ENCODE measurements at places on chromosomes 6 and 20.

DNA sequence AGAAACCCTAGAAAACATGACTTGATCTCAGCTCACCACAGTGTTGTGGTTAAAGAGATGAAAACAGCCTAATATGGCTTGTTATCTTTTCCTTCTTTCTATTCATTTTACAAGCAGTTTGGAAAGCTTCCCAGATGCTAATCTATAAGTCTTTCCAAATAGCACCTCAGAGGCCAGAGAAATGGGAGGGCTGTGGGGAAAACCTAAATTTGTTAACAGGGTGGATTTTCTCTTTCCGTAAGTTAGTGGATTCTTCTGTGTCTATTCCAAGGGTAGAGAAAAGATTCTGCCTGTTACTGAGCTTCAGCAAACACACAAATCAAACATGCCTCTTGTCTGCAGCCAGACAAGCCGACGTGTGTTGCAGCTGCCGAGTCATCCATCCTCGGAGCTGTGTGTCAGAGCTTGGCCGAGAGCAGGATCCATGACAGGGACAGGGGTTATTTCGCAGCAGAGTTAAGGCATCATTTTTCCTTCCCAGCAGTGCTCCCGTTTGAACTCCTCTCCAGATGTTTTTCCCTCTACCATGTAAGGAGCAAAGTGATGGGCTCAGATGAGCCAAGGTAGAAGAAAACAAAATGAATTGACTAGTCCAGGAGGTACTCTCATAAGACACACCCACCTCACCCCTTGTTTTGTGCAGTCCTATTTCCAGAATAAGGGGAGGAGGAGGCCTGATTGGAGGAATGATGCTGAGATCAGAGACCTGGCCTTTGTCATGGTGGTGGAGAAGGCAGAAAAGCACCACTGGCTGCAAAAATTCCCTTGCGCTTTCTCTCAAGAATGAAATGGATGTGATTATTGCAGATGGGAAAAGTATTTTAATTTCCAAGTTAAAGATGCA is 560.0 kb downstream of the C6orf118 start:
- DNase-seq: peak; percentile 40

DNA sequence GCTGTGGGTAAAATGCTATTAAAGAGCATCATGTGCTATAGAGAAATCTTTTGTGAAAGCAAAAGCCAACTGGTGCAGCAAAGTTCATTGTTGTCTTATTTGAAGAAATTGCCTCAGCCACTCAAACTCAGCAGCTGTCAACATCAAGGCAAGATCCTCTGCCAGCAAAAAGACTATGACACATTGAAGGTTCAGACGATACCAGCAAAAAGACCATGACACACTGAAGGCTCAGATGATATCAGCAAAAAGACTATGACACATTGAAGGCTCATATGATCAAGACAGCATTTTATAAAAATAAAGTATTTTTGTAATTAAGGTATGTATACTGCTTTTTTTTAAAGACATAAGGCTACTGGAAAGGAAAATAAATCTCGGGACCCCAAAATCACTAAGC is 118.4 kb upstream of the RUNX2 start:
- peak; percentile 9 for DNase-seq

DNA sequence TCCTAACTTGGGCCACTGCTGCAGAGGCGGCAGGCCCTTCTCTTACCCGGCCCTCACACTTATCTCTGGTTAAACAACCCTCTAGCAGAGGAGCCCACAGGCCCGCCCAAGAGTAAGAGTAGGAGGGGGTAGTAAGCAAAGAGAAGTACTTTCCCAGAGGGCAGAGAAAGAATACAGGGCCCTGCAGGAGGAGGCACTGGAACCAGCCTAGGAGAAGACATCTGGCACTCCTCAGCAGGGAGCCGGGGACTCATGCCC is 10.1 kb downstream of the MTCH1 start:
- DNase-seq: no peak

GRCh38 chr6:24968783-24969182 is 33.0 kb upstream of the RIPOR2 start:
- DNase-seq: no peak

- peak; percentile 47 for DNase-seq
Measured at GRCh38 chr6:154370545-154370944, 13.9 kb upstream of the IPCEF1 start.

- no peak for DNase-seq
Measured at GRCh38 chr20:5000263-5001173, 792 bp downstream of the SLC23A2 start.

DNA sequence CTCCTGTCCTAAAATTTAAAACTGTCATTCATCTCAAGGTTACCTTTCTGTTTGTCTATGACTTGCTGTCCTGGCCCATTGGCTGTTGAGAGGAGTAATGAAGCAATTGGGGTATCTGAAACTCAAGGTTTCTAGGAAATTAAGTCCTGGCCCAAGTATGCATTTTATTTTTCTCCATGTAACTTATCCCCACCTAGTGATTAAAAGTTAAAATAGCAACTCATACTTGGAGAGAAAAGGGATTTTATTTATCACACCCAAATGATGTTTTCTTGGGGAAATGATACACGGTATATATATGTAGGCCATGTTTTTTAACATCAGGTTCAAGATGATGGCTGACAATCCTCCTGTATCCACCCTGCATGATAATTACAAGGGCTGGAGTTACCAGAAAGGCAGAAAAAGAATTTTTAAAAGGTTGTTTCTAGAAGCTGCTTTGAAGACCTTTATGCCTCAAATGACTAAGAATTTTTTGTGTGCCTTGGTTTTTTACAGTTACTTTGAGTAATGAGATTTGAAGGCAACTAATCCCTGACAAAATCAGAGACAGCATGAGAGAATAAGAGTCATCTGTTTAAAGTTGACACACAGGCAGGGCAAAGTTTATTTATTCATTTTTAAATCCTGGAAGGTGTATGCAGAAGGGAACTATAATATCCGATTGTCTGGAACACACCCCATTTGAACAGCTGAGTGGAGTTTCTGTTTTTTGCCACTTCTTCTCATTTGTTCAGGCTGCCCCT is 28.9 kb upstream of the C6orf58 start:
- DNase-seq: peak; percentile 14

DNA sequence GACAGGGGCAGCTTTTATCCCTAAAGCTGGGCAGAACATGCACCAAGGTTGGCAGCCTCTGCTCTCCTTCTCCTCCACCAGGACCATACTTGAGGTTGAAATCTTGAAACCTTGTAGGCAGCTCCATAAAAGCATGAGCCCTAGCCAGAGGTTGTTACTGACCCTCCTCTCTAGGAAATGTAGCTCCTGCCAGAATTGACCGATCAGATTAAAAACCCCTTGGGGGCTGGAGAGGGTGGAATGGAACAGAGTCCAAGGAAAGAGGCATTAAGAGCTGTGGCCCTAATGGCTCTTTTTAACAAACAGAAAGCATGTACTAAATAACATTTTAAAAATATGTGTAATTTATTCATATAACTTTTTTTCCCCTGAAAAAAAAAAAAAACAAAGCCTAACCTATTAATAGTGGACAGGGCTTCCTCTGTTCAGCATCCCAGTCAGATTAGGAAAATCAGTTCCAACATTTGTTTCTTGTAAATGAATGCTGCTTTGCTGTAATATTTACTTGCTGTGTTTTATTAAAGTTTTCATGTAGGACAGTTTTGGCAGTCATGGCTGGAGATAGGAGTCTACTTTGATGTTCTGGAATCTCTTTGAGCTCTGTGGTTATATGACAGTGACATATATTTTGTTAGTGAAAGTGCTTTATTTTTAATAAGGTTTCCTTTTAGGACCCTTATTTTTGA is 41.3 kb downstream of the MTHFD1L start:
- DNase-seq: no peak

DNA sequence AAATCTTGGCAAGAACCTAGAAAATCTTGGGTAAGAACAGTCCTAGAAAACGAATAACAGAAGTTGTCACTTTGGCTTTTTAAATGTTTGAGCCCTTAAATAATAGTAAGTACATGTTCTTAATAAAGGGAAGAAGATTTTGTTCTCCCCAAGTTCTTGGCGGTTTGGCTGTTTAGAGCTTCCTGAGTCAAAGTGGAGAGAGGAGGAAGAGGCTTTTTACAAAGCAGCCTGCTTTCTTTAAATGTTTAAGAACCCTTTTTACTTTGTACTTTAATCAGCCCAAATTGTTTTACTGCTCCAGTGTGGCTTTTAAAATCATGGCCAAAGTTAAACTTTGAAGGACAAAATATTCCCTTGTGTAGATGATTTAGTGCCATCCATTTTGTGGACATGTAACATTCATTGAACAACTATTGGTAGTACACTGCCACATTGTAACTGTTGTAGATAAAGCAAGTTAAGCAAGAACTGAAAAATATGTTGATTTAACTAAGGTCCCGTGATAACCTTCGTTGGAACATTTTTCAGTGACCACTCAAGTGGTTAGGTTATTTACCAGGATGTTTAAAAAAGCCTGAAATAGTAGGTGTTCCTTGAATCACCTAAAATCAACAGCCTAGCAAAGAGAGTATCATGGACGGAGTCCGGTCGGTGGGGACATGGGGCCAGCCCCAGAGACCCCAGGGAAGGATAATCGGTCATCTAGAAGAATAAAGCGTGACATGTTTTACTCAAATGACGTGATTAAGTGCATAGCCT is 2.4 kb downstream of the AMD1 start:
- no peak for DNase-seq

DNA sequence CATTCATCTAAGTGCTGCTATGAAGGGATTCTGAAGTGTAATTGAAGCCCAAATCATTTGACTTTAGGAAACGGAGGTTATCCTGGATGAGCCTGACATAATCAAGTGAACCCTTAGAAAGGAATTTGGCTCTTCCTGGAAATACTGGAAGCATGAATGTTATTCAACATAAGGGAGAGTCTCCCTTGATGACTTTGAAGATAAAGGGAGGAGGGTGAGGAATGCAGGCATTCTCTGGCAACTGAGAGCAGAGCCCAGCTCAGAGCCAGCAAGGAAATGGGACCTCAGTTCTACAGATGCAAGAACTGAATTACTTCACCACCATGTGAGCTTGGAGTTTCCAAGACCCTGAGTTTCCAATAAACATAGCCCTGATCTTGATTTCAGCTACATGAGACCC is 168.2 kb downstream of the DLL1 start:
- DNase-seq: no peak

DNA sequence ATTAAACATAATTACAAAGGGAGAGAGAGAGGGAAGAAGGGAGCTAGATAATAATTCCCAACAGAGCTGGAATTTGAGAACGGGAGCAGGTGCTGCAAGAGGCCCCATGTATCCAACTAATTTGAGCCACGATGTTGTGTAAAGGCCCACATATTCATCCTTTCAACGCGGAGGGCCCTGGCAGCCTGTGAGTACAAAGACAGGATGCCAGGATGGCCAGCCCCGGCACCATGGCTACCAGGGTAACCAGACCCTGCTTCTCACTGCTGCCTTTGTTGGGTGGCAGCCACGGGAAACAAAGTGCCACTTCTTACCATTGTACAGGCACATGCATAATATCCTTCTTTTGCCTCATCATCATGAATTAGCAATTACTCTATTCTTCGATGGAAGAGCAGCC is 492.0 kb upstream of the NRSN1 start:
- DNase-seq: no peak

GRCh38 chr6:157513619-157514485 is 132.9 kb downstream of the ZDHHC14 start:
- no peak for DNase-seq

DNA sequence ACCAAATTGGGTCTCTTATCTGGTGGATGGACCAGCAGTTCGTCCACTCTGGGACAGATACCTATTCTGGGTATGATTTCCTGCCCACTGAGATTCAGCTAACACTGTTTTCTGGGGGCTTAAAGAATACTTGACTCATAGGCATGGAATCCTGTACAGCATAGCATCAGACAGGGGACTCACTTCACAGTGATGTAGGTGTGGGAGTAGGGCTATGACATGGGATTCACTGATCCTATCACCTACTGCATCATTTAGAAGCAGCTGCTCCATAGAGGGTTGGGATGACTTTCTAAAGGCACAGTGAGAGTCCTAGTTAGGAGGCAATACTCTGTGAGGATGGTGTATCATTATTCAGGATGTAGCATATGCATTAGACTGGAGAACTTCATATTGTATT is 74.5 kb upstream of the AHI1 start:
- DNase-seq: no peak

DNA sequence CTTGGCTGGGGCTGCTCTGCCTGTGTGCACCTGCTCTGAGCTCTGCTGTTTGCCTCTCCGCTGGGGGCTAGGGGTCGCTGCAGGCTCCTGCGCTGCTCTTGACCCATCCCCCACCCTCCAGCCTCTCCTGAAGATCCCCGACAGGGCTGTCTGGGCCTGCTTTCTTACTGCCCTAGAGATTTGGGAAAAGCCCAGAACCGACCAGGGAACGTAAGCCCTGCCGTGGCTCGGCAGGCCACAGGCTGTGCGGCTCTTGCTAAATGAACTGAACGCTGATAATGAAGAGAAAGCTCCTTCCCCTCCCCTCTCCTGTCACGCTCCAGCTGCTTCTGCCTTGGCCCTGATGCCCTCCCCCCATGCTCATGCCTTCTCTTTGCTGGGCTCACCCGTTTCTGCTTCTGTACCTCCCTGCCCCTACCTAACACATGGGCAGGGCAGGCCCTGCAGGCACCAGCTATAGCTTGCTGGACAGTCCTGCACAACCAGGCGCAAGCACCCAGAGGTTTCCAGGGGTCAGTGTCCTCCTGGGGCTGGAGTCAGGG is 32.0 kb upstream of the PCMTD2 start:
- no peak for DNase-seq

DNA sequence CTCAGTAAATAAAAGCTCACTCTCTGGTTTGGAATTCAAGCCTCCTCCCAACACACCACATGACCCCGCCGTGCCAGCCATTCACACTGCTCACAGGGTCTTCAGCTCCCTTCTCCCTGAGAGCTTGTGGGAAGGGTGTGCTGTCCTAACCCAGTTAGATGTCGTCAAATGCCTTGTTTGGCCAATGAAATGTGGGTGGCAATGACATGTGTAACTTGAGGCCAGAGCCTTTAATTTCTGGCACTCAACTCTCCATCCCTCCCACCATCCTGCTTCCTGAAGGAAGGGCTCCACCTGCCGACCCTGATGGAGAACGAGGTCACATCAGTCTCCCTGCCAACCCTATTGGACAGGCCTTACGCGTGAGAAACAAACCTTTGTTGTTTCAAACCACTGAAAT is 224.5 kb upstream of the AGPAT4 start:
- DNase-seq: peak; percentile 77

- DNase-seq: no peak
Measured at GRCh38 chr20:62560162-62560561, 82.1 kb upstream of the SLCO4A1 start.

- DNase-seq: no peak
Measured at GRCh38 chr6:42229506-42230119, 12.0 kb upstream of the MRPS10 start.

DNA sequence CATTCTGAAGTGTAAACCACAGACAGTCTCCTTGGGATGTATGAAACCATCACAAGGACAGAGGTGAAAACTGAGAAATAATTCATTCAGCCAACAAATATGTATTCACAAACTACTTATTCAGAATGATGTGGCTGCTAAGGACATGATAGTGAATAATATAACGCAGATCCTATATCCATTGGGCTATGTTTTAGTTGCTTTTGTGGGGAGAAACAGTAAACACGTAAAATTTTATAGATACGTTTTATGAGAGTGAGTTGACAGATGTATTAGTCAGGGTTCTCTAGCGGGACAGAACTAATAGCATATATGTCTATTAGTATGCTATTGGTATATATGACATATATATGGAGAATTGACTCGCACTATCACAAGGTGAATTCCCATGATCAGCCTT is 402.5 kb downstream of the RFPL4B start:
- DNase-seq: peak; percentile 75

GRCh38 chr20:34011275-34011674 is 17.6 kb downstream of the RALY start:
- no peak for DNase-seq

- no peak for DNase-seq
Measured at GRCh38 chr6:151544453-151544852, 50.6 kb downstream of the CCDC170 start.

Measured in PC-3 (cell line).